ENCODE measurements at places on chromosomes 3 and 15.

- DNase-seq = no peak
These were observed 56.5 kb downstream of the HEG1 start for GRCh38 chr3:124999317-124999716.

DNA sequence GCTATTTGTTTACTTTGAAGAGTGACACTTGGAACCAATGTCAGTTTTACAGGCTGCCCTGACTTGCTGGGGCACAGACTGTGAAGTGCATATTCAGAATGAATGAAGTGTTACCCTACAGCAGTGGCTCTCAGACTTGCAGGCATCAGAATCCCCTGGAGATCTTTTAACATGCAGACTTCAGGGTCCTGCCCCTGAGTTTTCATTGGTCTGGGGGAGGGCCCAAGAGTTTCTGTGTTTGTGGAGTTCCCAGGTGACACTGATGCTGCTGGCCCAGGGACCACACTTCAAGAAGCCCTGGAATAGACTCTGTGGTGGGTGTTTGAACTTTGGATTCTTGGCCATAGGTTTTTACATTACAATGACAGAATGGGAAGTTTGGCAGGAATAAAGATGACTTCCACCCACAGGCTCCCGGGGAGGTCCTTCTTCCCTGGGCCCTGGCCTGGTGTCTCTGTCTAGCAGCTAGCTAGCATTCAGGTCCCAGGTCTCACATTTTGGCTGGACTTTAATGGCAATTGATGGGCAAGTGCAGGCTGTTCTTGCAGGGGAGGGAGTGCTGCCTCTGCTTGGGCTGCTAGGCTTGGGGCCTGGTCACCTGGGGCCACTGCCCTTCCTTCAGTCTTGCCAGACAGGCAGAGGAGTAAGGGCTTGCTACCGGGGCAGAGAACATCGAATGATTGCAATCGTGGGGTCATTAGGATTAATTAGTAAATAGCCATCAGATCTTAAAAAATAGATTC lies 149.0 kb downstream of the APBA2 start:
- DNase-seq = no peak

GRCh38 chr3:64987726-64988125 lies 299.9 kb upstream of the ADAMTS9 start:
- DNase-seq = no peak

DNA sequence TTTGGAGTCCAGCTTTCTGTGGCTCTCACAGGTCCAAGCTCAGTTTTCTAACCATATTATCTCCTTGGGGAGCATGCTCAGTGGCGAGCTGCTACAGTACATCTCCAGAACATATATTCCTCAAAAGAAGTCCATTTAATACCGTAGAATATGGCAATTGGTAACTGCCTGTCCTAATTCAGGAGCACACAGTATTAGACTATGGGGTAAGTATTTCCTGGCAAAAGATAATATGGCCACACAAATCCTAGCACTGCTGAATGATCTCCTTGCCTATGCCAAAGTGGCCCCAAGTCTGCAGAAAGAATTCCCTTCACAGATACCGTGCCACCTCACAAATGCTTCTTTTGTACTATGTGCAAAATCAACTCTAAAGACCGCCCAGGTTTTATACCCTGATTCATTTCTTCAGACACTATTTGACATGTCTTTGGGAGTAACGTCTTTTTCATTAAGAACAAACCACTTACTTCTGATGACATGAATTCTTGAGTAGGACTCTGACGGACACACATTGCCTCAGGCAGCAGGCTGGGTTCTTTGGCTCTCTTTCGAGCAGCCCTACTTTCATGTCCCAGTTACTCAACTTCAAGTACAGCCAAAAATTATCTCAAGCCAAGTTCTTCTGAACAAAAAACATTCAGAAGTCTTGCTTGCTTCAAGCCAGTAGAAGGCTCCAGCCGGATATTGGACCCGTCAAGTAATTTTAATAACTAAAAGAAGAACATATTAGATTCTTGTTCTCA lies 368.3 kb upstream of the DCBLD2 start:
- DNase-seq = no peak

GRCh38 chr3:127068871-127069270 lies 86.0 kb downstream of the PLXNA1 start:
- DNase-seq = no peak

DNA sequence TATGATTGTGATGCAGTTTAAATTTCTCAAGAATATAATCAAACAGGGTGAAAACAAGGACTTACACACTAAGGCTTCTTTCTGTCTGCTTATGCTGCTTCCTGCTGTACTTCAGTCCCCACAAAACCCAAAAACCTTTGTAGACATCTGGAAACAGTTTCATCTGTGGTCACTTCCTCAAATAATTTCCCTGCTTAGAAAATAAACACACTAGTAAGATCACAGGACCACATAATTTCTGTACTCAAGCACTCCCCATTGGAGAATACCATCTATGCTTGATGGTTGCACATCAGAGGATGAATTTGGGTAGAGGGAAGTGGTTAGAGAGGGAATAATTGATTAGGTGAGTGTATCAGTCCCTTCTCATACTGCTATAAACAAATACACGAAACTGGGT lies 266.2 kb downstream of the LSAMP start:
- no peak for DNase-seq
